ENCODE measurements at places on chromosomes 12 and 14. TPM values are rescaled to one million over a fixed set of nuclear protein-coding genes. Genes with fewer than 3 reads are reported as not detected.

- no peak for DNase-seq
Measured at GRCh38 chr12:5072311-5072710, 28.6 kb downstream of the KCNA5 start.

- no peak for DNase-seq
Measured at GRCh38 chr14:68318828-68319227, 474.0 kb downstream of the ZFP36L1 start.

DNA sequence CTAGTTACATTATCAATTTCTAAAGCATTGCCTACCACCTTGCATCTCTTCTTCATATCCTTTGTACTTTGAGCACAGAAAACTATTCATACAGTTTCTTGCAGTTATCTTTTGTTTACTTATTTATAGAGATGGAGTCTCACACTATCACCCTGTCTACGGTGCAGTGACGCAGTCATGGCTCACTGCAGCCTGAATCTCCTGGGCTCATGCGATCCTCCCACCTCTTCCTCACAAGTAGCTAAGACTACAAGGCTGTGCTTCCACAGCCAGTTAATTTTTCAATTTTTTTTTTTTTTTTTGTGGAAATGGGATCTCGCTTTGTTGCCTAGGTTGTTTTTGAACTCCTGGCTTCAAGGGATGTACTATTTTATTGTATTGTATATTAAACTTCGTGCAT is 158.0 kb downstream of the TTC6 start:
- DNase-seq: no peak

DNA sequence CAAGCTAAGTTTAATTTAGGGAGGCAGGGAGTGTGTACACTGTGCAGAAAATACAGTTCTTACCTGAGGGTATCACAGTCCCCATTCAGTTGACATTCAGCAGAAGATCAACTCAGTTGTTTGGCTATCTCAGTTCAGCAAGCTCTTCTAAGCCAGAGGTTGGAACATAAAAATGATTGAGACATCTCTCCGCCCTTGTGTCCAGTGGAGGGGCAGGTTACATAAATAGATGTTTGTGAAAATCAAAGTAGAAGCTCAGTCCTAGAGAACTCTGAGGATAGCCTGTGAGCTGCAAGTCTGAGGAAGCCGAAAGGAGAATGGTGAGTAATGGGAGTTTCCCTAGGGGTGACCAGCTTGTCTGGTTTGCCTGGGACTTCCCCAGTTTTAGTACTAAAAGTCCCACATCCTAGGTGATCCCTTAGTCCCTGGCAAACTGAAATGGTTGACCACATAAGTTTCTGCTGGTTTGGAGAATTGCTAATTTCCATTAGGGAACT is 251.4 kb upstream of the ATP2B1 start:
- DNase-seq: no peak

DNA sequence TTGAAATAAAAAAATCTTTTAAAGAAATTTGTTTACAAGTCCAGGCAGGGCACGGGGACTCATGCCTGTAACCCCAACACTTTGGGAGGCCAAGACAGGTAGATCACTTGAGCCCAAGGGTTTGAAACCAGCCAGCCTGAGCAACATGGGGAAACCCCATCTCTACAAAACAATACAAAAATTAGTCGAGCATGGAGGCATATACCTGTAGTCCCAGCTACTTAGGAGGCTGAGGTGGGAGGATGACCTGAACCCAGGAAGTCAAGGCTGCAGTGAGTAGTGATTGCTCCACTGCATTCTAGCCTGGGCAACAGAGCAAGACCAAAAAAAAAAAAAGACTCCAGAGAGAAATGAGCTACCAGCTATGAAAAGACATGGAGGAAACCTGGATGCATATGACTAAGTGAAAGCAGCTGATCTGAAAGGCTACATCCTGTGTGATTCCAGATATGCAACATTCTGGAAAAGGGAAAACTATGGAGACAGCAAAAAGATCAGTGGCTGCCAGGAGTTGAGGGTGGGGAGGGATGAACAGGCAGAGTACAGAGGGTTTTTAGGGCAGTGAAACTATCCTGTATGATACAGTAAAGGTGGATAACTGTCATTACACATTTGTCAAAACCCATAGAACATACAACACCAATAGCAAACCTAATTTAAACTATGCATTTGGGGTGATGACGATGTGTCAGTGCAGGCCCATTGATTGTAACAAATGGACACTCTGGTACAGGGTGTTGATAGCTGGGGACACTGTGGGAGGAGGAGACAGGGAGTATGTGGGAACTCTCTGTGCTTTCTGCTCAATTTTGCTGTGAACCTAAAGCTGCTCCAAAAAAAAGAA is 59.9 kb downstream of the PRKAB1 start:
- DNase-seq: peak; percentile 9

- no peak for DNase-seq
Measured at GRCh38 chr14:44910821-44911220, 50.9 kb downstream of the KLHL28 start.

- no peak for DNase-seq
Measured at GRCh38 chr12:89878327-89878726, 169.7 kb upstream of the ATP2B1 start.

DNA sequence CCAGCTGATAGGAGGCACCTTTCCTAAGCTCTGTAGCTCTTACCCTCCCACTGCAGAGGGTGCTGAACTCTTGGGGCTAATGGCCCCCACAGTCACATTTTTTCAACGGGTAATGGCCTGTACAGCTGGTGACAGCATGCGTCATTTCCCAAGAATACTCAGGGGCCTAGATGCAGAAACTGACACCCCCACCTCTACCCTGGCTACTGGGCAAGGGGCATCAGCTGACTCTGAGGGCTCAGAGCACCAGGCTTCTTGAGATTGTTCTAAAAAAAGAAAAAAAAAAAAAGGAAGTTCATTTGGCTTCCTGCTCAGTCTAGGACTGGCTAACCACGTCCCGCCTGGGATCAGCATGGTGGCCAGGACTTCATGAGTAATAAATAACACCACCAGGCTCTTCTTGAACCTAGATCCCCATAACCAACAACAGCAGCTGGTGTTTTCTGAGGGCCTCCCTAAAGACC is 35.2 kb downstream of the ZFP36L1 start:
- no peak for DNase-seq

- DNase-seq: no peak
Measured at GRCh38 chr12:32906399-32907165, 10.0 kb upstream of the PKP2 start.

Gene HOXC13
- total RNA-seq: not detected

Gene SERPINA10
- total RNA-seq: not detected

Gene PRMT5
- 23.0 TPM for total RNA-seq

Gene NID2
- total RNA-seq: 146 TPM

Gene SAMD15
- total RNA-seq: 2.0 TPM

Gene TAS2R9
- 0.09 TPM for total RNA-seq

Data from fibroblast of the aortic adventitia (primary cell).